ENCODE measurements at places on chromosomes 5 and 9. TPM values are rescaled to one million over a fixed set of nuclear protein-coding genes. Genes with fewer than 3 reads are reported as not detected.
A peak's percentile ranks its signal among the peaks of the same experiment; 100 is the strongest.

- H3K27ac ChIP-seq, result no peak overlapping the region
- H3K36me3 ChIP-seq, result peaks cover 59% of the 10 kb centered on the region
- no peak overlapping the region for H3K4me3 ChIP-seq
- DNase-seq, result no peak
- H3K4me1 ChIP-seq, result peaks cover 34% of the 10 kb centered on the region
- no peaks in the 10 kb centered on the region for H3K27me3 ChIP-seq
Measured at GRCh38 chr5:16709691-16710433, 93.1 kb upstream of the RETREG1 start.

DNA sequence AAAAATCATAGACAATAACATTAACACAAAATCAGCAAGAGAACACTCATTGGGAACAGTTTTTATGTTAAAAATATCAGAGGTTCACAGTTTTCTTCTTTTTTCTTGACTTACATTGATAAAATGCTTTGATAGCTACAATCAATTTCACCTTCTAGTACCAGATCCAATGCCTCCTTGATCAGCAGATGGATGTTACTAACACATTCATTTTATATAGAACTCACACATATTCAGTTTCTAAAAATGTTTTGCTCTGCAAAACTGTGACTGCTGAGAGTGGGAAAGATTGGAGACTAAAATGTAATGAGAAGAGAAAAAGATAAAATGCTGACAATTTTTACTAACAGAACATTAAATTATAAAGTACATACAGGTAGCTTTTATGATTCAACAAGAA, 143.1 kb downstream of the TTC39B start:
- DNase-seq, result no peak
- no peaks in the 10 kb centered on the region for H3K27me3 ChIP-seq
- H3K36me3 ChIP-seq, result peaks cover 3% of the 10 kb centered on the region
- no peak overlapping the region for H3K4me3 ChIP-seq

- no peak overlapping the region for H3K27ac ChIP-seq
- no peak overlapping the region for H3K4me3 ChIP-seq
- peak; percentile 27 for DNase-seq
- H3K27me3 ChIP-seq, result peaks cover 5% of the 10 kb centered on the region
Measured at GRCh38 chr9:85290019-85290418, 451.7 kb downstream of the AGTPBP1 start.

GCNT4 gene
- total RNA-seq, result 1.7 TPM

DNA sequence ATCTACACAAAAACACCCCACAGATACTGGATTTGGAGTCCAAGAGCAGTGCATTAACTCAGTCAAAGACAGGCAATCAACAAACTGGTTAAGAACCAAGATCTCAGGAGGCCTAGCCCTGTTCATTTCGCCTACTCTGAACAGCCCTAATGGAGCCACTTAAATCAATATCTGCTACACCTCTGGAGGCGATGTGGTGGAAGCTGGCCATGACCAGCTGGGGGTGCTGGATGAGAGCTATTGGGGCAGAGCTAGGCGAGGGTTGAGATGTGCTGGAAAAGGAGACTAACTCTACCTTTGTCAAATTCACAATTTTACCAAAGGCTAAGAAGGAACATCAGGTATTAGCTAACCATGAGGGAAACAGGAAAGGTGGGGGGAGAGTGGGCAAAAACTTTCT, 23.3 kb upstream of the ARSB start:
- no peaks in the 10 kb centered on the region for H3K27me3 ChIP-seq
- no peaks in the 10 kb centered on the region for H3K36me3 ChIP-seq
- H3K27ac ChIP-seq, result no peak overlapping the region
- no peaks in the 10 kb centered on the region for H3K4me1 ChIP-seq
- no peak for DNase-seq

FCN2 gene
- not detected for total RNA-seq
